ENCODE measurements at places on chromosomes 3 and 15.

- DNase-seq = no peak
Measured at GRCh38 chr3:138125548-138126221, 6.5 kb downstream of the A4GNT start.

DNA sequence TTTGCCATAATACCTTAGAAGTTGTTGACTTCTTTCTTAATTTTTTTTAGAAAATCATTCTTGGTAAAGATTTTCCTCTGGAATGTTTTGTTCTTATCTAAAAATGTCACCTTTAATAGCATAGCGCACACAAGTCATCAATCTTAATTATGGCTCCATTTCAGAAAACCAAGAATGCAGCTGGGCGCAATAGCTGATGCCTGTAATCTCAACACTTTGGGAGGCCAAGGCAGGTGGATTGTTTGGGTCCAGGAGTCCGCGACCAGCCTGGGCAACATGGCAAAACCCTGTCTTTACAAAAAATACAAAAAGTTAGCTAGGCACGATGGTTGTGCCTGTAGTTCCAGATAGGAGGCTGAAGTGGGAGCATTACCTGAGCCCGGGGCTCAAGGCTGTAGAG, 125.6 kb upstream of the EOMES start:
- no peak for DNase-seq

DNA sequence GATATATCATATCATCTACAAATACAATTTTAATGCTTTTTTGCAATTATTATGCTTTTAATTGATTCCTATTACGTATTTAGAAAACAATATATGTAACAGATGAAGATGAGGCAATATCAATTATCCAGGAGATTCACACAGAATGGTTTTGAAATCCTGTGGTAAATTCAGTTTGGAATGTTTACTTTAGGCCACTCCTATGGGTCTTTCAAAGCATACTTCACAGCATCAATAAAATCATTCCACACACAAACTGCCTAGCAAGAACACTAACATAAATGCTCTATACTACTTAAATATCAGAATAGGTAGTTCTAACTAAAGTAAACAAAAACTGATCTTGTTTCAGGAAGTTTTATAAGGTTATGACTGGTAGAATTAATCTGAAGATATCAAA, 90.5 kb downstream of the FAM227B start:
- no peak for DNase-seq

- no peak for DNase-seq
Measured at GRCh38 chr3:17342119-17342518, 400.3 kb downstream of the TBC1D5 start.

DNA sequence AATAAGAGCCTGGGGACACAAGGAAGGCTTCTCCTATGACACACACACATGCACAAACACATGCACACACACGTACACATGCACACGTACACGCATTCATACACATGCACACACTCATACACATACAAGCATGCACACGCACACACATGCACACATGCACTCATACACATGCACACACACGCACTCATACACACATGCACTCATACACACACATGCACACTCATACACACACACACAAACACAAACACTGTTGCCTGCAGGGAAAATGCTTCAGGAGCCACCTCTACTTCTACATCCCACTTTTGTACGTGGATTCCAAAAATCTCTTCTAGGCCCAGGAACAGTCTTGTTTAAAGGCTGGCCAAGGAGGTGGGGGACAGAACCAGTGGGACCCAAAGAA, 20.7 kb upstream of the NR2E3 start:
- no peak for DNase-seq

DNA sequence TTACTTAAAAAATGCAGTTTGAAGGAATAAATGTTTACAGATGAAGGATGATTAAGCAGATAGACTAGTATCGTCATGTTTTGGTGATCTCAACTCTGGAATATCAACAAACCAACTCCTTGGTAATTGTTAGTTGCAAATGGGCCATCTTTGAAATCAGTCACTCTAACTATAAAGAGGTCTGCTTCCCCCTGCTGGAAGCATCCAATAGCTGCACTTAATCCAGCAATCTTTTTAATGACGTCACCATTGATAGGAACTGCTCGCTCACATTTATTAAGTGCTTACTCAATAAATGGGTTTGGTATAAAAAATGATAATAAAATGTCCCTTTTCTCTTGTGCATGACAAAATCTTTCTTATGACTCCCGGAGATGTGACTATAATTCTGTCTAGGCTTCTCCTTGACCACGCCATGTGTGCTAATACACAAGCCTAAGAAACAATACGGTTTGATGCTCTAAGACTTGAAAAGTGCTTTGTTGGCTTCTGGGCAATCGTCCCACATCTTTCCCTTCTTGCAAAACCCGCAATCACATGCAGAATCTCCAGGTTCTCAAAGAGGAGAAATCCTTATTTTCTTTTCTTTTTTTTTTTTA, 227.6 kb upstream of the POU1F1 start:
- peak; percentile 16 for DNase-seq

DNA sequence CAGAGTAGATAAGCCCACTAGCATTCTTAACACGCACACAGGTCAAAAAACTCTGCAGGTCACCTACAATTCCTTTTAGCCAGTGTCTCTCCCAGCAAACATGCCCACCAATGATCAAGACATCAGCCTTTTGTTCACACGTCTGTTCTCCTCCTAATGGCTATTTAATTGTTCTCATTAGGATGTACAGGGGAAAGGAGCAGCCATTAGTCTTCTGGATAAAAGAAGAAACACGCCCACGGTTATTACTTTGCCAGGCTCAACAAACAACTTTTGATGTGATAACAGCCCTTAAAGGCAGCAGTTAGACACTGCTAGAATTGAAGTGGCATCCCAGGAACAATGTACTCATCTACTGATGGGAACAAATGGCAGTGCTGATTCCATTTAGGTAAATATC, 108.8 kb downstream of the NTRK3 start:
- DNase-seq = no peak

DNA sequence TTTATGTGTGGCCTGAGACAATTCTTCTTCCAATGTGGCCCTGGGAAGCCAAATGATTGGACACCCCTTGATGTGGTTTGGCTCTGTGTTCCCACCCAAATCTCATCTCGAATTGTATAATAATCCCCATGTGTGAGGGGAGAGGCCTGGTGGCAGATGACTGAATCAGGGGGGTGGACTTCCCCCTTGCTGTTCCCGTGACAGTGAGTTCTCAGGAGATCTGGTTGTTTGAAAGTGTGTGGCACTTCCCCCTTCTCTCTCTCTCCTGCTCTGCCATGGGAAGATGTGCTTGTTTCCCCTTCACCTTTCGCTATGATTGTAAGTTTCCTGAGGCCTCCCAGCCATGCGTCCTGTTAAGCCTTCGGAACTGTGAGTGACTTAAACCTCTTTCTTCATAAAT, 60.1 kb upstream of the PARL start:
- no peak for DNase-seq

GRCh38 chr15:26294059-26294689, 431.0 kb upstream of the ATP10A start:
- DNase-seq = no peak

- no peak for DNase-seq
Measured at GRCh38 chr3:53486961-53487654, 7.3 kb upstream of the CACNA1D start.

- peak; percentile 37 for DNase-seq
Measured at GRCh38 chr15:70243686-70244540, 146.2 kb upstream of the TLE3 start.

GRCh38 chr15:70140543-70141375, 43.0 kb upstream of the TLE3 start:
- DNase-seq = no peak

DNA sequence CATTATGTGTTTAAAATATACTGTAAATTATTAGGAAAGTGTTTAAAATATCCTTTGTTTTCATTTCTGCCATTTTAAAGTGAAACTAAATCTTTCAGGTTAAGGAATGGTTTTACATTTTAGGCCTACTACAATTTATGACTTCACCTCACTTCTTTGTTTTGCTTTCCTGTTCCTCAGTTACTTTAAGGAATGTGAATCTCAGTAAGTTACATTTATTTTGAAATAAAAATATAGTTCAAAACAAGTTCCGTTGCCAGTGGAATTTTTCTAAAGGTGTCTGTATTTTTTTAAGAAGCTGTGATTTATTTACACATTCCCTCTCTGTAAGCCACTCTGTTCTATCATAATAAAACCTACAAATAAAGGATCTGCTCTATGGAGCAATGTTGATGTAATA, 630.9 kb upstream of the AGTR1 start:
- no peak for DNase-seq

DNA sequence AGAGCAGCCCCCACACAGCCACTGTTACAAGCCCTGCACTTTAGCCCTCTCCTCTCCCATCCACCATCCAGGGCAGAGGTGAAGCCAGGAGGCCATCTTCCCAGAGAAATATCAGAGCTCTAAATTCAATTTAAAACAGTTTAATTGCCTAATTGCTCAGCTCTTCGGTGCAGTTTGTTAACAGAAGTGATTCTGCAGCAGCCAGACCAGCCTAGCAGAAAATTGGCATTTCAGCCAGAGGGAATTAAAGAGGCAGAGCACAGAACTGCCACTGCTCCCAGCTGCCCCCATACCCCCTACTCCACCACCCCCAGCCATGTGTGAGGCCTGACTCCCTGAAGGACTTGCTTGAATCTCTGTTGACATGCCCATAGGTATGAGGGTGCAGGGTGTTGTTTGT, 38.5 kb downstream of the TPRA1 start:
- DNase-seq = no peak

DNA sequence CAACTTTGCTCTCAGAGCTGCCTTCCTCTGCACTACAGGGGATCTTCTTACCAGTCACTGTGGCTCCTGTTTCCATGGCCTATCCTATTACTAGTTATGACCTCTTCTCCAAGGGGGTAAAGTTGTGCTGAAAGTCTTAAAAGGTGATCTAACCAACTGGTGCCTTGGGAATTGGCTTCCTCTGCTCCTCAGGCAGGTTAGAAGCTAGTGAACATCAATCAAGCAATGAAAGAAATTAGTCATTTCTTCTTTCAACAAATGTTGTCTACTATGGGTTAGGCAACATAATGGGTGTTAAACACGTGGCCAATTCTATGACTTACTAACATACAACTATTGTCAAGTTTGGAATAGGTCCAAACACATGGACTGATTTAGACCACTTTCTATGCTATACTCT, 571.4 kb upstream of the NAALADL2 start:
- DNase-seq = no peak

DNA sequence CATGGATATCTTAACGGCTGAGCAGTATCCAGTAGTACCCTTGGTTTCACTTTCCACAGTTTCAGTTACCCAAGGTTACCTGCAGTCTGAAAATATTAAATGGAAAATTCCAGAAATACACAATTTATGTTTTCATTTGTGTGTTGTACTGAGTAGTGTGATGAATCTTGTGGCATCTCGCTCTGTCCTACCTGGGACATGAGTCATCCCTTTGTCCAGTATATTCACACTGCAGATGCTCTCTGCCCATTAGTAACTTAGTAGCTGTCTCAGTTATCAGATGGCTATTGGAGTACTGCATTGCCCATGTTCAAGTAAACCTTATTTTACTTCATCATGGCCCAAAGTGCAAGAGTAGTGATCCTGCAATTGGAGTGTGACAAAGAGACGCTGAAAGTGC, 26.1 kb downstream of the GASK1A start:
- DNase-seq = no peak

GRCh38 chr3:116337229-116337628, 108.1 kb downstream of the LSAMP start:
- DNase-seq = no peak

DNA sequence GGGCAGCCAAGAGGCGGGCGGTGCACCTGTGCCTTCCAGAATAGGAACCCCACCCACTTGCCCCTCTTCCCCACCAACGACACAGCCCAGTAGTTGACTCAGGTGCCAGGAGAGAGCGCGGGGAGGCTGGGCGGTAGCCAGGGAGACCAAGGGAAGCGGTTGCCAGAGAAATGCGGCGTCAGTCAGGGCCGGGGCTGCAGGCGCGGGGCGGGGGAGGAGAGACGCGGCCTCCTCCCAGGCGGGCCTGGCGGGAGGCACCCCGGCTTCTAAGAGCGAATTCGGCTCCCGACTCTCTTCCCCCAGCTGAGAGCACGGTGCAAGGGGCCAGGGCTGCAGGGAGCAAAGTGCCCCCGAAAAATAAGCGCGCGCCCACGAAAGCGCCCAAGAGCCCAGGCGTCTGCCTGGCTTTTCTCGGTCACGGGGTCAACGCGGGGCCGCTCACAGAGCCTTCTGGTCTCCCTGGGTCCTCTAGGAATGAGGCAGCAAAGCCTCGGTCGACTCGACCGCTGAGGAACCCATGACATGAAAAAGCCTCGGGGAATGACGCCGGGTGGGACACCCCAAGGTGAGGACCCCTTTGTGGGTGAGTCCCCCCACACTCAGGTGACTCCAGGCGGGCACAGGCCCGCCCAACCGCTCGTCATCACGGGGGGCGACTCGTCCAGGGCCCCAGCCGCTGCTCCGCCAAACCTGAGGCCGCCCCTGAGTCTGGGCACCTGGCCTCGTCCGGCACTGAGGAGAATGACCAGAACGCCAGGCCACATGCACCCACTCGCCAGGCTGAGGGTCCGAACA, 716 bp downstream of the CPEB1 start:
- peak; percentile 88 for DNase-seq

DNA sequence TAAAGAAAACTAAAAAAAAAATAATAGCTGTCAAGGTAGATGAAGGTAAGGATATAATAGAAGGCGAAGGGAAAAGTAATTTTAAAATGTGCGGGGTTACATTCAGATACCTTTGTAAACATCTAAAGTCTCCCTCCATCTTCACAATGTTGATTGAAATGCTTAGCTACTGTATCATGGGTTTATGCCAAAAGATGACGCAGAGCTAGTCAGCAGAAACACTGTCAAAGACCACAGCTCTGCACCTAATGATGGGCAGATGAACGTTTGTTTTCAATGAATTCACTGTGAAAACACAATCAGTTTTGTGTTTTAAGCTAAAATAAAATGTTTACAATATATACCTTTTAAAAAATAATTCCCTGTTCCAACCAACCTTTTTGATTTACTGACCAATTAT, 61.2 kb downstream of the RFTN1 start:
- no peak for DNase-seq

DNA sequence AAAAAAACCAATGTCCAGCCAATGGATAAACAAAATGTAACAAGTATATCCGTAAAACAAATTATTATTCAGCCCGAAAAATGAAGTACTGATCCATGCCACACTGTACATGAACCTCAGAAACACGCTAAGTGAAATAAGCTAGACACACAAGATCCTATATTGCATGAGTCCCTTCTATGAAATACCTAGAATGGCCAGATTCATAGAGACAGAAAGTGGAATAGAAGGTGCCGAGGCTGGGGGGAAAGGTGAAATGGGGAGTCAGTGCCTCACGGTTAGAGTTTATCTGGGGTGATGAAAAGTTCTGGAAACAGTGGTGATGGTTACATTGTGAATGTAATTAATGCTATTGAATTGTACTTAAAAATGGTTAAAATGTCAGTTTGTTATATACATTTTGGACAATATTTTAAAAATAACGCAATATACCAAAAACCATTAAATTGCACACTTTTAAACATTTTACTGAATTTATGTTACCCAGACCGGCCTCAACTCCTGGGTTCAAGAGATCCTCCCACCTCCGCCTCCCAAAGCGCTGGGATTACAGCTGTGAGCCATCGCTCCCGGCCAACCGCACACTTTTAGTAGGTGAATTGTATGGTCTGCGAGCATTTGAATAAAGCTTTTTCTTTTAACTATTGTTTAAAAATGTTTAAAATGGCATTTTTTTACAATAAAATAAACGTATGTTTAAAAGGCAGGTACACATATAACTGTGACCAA, 2.1 kb downstream of the RNF168 start:
- no peak for DNase-seq

All from retina (tissue), 1 donor.